ENCODE measurements at places on chromosomes 5 and 9.

DNA sequence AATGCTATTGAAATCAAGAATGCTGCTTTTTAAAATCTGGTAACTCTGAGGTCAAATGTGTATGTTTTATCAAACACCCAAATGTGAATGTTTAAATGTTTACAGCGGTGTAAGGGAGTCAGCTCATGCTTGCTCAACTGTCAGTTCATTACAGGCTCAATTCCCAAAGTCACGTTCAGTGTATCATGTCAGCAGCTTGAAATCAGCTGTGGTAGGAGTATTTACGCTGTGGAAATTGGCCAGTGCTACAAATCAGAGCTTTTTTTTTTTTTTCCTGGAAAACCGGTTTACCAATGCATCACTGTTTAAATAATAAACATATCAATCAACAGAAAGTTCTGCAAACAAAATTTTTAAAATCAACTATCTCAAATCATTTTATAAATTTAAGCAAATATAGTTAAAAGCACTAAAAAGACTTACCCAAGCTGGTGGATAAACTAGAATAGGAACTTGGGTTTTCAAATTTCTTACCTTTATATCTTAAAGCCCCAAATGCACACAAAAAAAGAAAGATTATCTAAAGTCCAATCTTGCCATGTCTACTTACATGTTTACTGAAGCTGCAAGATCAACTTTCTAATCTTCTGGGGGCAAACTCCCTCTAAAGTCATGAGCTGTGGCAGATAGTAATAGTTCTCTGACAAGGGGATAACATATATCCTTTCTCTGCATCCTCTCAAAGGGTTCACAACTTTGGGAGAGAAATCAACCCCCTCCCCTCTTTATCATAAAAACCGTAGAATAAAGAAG is 57.6 kb upstream of the GRAMD2B start:
- peak; percentile 21 for DNase-seq

GRCh38 chr5:59361454-59361853 is 532.1 kb downstream of the PDE4D start:
- no peak for DNase-seq

GRCh38 chr5:53194086-53194485 is 84.5 kb upstream of the MOCS2 start:
- DNase-seq = no peak

DNA sequence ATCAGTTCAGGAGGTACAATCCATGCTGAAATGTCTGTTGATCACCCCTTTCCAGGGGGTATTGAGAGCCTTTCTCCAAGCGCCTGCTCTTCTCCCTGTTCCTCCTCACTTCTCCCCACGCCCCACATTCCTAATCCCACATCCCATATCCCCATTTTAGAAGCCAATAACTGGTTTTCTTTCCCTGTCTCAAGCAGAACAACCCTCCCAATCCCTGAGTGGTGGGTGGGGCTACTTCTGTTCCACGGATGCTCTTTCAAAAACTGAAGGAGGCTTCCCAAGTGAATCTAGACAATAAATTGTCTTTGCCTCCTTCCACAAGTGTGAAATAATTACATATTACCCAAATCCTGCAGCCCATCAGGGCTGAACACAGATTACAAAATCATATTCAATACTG is 77.0 kb upstream of the SEMA6A start:
- DNase-seq = peak; percentile 17

DNA sequence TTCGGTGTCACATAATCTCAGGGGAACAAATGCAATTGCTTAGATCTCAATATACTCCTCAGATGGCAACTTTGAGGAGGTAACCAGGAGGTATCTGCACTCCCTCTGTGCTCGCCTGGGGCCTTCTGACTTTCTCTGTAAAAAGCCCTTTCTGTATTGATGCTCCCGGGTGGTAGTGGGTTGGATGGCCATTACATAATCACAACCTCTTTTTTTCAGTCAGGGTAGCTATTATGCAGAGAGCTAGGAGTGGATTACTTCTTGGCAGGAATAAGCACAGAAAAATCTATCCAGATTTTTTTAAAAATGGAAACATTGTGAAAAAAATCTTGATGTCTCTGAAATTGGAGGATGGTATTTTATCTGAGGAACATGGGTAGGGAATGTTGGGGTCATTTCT is 116.6 kb downstream of the SH3GL2 start:
- DNase-seq = no peak

- DNase-seq = no peak
Measured at GRCh38 chr9:4021621-4022213, 278.2 kb downstream of the GLIS3 start.

DNA sequence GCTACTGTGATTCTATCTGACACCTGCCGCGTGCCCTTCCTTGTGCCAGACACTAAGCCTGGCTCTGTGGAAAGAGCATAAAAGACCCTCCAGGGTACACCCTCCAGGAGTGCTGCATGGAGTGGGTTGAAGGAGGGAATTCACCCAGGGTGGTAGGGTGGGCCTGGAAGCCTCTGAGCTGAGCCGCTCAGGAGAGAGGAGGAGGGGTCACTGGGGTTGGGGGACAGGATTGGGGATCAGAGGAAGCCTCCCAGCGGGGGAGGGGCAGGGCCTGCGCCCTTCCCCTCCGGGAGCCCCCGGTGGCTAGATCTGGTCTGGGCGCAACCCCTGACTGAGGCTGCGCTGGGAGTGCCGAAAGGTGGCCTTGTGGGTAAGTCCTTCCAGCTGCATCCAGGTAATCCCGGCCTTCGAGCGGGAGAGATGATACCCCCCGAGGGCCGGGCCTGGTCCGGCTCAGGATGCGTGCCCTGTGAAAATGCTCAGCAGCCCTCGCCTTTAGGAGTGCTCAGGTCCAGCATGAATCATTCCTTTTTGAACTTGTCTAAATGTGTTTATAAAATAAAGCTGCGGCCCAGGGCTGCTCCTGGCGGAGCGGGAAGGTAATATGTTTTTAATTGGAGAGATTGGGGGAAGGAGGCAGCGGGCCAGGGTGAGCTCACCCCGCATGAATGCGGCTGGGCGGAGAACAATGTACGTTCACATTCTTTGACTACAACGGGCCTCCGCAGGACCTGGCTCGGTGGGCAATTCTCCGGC is 118.1 kb upstream of the SMIM23 start:
- DNase-seq = peak; percentile 20

DNA sequence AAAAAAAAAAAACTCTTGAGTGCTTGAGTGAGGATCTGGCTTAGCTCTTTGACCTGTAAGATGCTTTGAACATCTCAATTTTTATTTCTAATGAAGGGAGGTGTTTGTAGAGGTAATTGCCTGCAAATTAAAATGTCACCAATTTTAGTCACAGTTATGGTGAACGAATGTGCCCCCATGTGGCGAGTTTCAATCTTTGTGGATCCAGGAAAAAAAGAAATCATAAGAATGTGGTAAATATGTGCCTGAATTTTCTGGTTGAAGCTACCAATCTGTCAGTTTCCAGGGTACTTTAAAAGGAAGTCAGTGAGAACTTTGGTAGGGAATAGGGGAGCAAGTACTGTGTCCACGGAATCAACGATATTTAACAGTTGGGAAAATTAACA is 1772.4 kb upstream of the CDH9 start:
- DNase-seq = no peak

DNA sequence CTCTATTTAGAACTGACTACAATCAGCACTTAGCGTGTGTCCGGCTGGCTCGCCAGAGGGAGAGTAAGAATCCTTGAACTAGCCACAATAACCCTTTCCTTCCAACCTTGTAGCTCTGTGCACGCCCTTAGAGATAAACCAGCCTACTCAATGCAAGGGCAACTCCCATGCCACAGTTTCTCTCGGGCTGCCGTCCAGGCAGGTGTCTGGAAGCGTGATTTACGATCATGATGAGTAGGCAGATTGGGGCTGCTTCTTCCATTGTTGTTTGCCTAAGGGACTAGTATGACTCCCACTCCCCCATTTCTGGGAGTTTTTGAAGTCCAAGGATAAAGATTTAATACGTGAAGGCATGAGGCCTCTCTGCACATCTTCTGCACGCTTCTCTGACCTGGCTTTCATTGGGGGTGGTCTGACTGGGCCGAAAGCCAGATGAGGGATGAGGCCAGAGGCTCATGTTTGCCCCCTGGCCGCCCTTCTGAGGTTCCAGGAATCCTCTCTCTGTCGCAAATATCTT is 134.0 kb upstream of the MYO10 start:
- DNase-seq = no peak

DNA sequence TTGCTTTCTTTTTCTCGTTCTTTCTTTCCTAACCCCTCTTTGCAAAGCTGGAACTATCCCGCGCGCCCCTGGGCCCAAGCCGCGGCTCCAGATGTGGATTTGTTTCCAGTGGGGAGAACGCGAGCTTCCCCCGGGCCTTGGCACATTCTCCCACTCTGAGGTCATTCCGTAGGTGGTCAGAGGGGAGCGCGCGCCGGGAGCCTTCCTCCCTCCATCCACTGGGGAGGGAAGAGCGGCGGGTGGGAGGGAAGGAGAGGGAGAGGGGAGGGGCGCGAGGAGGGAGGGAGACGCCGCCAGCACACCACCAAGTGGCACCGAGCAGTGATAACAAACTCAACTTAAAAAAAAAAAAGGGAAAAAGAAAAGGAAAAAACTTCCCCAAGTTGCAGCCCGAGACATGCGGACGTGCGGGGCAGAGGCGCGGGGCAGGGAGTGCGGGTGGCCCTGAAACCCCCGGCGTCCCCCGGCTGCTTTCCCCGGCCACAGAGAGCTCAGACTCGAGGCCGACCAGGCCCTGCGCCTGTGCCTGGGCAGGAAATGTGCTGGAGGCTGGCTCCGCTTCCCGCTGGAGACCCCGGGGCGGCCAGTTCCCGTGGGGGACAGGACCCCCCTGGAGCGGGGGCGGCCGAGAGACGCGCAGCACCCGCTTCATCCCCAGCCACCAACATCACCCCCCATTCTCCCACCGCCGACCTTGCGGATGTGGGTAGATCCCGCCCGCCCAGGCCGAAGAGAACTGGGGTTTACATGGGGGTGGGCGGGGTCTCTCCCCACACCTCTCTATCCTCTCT is 3.1 kb downstream of the IER5L start:
- peak; percentile 76 for DNase-seq

DNA sequence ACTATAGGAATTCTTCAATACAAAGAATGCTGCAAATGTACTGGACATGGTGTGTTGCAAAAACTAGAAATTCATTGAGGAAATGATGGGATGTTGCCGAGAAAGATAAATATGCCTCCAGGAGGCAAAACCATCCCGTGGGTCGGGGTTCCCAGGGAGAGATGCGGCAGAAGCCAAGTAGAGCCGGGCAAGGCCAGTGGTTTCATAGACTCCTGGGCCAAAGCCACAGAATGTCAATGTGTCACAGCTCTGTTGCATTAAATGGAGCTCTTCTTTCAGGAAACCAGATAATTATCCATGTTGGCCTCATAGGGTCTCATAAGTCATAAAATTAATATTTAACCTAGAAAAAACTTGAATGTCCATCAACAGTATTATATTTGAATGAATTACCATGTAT is 419.5 kb upstream of the CDH10 start:
- DNase-seq = no peak

DNA sequence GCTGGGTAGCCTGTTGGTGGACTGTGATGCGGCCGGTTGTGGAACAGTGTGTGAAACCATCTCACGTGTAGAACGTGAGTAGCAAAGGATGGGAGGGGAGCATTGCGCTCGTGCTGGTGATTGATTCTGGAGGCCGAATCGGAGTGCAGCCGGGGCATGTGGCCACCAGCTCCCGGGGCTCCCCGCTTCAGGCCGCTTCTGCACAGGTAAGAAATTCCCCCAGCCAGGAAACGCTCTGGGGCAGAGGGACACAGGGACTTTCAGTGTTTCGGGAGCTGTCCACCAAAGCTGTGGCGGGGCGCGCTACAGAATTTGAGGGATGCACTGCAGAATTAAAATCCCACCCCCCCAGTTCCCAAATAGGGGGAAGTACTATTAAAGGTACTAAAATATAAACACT is 41.9 kb downstream of the LAMC3 start:
- no peak for DNase-seq

DNA sequence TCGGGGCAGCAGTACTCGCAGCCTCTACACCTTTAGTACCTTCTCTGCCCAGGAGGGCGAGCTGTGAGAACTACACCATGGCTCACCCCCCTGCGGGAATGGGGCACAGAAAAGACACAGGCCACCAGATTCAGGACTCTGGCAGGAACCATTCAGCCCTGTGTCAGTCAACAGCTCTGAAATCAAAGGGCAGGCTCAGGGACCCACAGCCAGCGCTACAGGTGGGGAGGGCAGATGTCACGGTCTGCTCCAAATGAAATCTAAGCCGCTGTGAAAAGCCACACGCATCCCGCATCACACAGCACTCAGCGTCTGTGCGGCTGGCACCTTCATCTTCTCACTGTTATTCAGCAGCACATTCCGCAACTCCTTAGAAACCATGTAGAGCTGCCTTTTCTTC is 27.9 kb downstream of the NSUN2 start:
- no peak for DNase-seq

GRCh38 chr5:573206-573605 is 38.9 kb upstream of the CEP72 start:
- no peak for DNase-seq

- no peak for DNase-seq
Measured at GRCh38 chr5:10266839-10267238, 16.8 kb downstream of the CCT5 start.

- DNase-seq = no peak
Measured at GRCh38 chr5:63306909-63307308, 655.3 kb downstream of the HTR1A start.

DNA sequence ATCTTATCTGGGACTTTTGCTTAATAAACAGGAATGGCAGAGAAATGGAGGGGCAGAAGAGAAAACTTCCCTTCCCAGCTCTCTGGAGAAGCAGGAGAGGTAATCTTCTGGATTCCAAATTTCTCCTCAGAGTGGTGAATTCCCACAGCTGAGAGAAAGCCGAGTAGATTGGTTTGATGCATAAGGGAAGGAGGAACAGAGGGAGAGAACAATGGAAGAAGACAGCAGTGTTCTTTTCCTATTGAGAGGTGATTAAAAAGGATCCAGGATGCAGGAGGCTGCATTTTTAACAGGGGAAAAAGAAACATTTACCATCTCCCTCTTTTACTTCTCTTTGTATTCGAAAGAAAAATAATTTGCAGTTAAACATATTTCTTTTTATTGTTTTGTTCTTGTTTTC is 13.1 kb downstream of the SH3RF2 start:
- no peak for DNase-seq

GRCh38 chr9:120212853-120213200 is 367.1 kb downstream of the CDK5RAP2 start:
- DNase-seq = no peak

DNA sequence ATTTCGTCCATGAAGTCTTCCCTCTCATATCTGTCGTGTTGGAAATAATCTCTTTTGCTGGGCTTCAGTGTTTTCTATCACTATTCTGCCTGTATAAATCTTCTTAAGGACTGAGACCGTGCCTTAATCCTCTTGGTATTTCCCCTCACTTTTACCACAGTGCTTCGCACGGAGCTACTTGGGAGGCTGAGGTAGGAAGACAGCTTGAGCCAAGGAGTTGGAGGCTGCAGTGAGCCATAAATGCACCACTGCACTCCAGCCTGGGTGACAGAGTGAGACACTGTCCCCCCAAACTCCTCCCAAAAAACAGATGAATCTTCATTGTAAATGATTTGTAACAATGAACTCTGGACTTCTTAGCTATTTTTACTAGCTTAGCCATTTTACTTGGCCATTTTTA is 57.8 kb downstream of the PHAX start:
- no peak for DNase-seq

- no peak for DNase-seq
Measured at GRCh38 chr5:16759147-16759773, 142.5 kb upstream of the RETREG1 start.

GRCh38 chr9:96048104-96048955 is 172.8 kb downstream of the ERCC6L2 start:
- DNase-seq = peak; percentile 95

Data from SJCRH30 (cell line).